Uterus (tissue), 4 donors: ENCODE measurements at places on chromosomes 13 and 19. TPM values are rescaled to one million over a fixed set of nuclear protein-coding genes. Genes with fewer than 3 reads are reported as not detected.

Gene ELSPBP1
- not detected for total RNA-seq

Gene PLIN4
- 7.9 TPM for total RNA-seq

Gene C1QTNF9B
- not detected for total RNA-seq

Gene CYP2A7
- not detected for total RNA-seq

Gene KLK5
- not detected for total RNA-seq

Gene ZNF823
- total RNA-seq = 24.1 TPM

Gene ZNF324B
- total RNA-seq = 17.5 TPM

Gene CGB1
- total RNA-seq = not detected

Gene ZNF135
- total RNA-seq = 18.6 TPM

Gene MCEMP1
- total RNA-seq = not detected

Gene LRG1
- total RNA-seq = not detected

Gene CEACAM1
- total RNA-seq = 12.2 TPM

Gene ATP8B3
- not detected for total RNA-seq

Gene CDC37
- 99.6 TPM for total RNA-seq

Gene ZNF837
- not detected for total RNA-seq

Gene ERICH6B
- total RNA-seq = not detected

Gene MUC16
- total RNA-seq = 1.4 TPM

Gene WASF3
- 14.7 TPM for total RNA-seq

DNA sequence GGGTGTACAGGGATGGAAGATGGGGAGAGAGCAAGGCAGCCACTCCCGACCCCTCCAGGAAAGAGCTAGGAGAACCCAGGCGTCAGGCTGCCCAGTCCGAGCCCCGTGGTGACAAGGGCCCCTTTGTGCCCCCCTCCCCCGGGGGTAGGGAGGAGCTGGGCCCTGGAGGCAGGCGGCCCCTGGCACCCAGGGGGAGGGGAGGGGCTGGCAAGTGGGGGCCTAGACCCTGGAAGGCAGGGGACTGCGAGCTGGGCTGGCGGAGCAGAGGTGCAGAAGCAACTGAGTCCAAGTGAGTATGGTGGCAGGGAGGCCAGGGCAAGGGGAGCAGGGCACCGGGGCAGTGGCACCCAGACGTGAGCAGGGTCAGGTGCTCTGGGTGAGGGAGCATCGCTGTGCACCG lies at the start of gene MAG:
Gene MAG, plus strand, starts transcription at position 246 of the 400 bp plus-strand sequence. CDS start 3,248 bp downstream, outside the sequence.
- no peak for DNase-seq

- DNase-seq = no peak
Observed at GRCh38 chr19:18501351-18501750, 20.5 kb downstream of the ELL start.

DNA sequence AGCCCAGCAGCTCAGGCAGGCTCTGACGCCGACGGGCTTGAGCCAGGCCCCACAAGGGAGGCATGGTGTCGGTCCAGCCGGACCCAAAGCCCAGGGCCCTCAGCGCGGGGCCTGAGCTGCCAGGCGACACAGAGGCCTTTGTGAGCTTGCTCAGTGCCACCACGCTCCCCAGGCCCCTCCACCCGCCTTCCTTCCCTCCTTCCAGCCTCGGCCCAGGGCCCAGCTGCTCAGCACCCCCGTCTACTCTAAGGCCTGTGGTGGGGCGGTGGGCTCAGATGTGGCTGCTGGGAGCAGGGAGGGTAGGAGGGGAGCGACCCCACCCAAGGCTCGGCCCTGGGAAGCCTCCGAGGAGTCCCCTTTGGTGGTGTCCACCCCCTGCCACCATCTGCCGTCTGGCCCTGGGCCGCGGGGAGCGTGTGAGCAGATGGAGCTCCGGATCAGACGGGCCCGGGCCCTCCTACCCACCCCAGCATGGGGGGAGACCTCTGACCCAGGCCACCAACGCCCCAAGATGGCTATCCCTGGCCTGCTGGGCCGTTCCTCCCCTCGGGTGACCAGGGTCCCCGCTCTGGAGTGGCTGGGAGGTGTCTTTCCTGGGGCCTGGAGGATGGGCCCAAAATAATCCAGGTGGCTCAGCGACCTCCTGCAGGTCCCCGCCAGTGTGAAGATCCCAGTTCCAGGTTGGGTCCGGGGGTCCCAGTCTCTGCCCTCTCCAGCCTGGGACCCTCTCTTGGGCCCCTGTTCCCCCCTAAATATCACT lies 7.8 kb downstream of the ZBTB7A start:
- DNase-seq = no peak

DNA sequence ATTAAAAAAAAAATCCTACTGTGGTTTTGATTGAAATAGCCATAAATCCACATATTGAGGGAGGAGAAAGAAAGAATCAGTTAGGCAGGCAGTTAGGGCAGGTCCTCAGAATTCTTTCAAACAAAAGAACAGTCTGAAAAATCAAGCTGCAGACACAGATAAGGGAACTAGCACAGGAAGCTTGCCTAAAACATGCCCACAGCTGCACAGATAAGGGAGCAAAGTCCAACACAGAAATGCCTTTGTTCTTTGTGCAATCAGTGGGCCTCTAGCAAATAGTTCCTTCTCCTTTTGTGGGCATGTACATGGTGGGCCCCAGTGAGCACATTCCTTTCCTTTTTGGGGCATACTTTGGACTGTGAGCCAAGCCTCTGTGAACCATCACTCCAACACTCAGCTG lies 42.7 kb downstream of the UTP14C start:
- DNase-seq = no peak

DNA sequence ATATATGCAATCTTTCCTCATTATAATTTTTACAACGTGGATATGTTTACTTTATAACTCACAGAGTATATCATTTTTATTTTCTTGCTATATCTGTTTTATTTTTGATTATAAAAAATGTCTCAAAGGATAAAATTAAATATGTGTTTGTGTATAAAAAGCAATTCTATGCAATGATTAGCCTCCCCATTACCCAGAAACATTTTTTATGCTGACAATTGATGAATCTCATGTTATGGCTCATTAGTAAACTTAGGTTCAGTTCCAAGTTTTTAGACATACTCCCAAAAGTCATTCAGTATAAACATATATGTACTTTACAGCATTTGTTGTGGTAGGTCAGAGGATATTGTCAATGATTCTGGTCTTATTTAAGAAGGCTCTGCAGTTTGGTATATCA lies 540.1 kb upstream of the SPRY2 start:
- no peak for DNase-seq

DNA sequence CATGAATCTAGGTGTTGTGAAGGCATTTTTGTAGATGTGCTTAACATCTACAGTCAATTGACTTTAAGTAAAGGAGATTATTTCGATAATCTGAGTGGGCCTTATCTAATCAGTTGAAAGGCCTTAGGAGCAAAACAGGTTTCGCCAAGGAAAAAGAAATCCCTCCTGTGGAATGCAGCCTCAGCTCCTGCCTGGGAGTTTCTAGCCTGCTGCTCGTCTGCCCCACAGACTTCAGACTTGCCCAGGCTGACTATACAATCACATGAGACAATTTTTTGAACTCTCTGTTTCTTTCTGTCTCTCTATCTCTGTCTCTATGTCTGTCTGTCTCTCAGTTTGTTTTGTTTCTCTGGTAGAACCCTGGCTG lies 312.5 kb downstream of the OLFM4 start:
- DNase-seq = no peak

GRCh38 chr13:98997011-98997730 lies 19.3 kb upstream of the DOCK9 start:
- DNase-seq = no peak

DNA sequence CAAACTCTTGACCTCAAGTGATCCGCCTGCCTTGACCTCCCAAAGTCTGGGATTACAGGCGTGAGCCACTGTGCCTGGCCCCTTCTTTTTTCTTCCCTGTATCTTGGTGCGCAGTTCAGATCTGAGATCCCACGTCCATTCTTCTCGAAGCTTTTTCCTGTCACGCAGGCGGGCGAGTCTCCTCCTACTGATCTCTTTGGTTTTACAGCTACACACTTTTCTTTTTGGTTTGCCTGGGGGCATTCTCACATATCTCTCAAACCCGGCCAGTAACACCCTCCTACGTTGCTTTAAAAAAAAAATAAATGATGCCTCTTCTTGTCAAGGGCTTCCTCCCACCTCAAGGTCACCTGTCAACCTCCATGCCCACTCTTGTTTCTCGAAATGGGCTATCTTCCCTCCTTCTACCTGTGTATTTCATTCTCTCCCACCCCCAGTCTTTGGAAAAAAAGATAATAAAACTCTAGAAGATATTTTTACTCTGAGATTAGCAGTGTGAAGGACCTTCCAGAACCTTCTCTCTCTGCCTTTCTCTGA lies 12.1 kb downstream of the TMPRSS9 start:
- DNase-seq = no peak

GRCh38 chr19:17505223-17505622 lies 6.2 kb upstream of the PGLS start:
- DNase-seq = no peak

DNA sequence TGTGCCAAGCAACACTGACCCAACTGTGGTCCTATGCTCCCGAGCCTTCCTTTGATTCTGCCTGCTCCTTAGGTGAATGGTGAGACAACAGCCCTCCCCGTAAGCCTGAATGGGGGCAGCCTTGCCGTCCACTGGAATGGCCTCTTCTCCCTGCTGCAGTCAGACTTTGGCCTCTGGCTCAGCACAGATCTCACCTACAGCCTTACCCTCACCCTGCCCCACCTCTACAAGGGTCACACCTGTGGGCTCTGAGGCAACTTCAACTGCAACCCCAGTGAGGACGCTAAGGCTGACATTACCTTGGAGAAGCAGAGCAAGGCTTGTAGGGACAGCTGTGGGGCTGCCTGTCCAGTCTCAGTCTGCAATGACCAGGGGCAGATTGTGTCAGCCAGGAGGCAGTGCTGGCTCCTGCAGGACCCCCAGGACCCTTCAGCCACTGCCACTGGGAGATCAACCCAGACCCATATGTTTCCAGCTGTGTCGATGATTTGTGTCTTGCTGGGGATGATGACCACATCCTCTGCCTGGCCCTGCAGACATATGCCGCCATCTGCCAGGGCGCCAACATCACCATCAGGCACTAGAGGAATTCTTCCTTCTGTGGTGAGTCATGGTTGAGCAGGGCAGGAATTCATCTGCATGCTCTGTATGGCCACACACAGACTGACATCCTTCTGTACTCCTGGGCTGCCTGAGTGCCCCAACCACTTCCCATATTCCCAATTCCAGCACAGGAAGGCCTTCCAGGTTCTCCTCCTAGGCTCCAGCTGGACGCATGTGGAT lies 27.3 kb upstream of the FXYD3 start:
- no peak for DNase-seq

- no peak for DNase-seq
Observed at GRCh38 chr19:17687141-17687856, 855 bp downstream of the UNC13A start.

DNA sequence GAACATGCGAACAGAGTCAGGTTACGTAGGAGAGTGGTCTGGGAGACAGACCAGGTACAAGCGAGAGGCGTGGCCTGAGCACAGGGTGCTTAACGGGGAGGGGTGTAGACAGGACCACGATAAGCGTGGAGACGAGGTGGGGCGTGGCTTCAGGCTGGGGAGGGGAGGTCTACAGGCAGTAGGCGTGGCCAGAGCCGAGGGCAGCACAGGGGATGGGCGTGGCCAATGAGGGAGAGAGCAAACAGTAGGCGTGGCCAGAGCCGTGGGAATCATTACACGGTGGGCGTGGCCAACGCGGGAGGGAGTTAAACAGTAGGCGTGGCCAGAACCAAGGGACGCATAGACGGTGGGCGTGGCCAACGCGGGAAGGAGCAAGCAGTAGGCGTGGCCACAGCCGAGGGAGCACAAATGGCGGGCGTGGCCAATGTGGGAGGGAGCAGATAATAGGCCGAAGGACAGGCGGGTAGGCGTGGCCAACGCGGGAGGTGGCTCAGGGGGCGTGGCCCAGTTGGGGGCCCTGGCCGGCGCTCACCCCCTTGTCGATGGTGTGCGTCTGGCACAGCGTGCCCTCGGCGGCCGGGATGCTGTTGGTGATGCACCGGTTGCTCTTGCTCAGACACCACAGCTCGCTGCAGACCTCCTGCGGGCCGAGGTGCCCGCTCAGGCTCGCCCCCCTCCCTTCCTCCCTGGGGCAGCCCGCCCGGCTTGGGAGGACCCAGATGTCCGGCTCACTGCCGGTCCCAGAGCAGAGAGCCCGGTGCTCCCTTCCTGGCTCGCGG lies 15.2 kb upstream of the MYO1F start:
- DNase-seq = peak; percentile 99

DNA sequence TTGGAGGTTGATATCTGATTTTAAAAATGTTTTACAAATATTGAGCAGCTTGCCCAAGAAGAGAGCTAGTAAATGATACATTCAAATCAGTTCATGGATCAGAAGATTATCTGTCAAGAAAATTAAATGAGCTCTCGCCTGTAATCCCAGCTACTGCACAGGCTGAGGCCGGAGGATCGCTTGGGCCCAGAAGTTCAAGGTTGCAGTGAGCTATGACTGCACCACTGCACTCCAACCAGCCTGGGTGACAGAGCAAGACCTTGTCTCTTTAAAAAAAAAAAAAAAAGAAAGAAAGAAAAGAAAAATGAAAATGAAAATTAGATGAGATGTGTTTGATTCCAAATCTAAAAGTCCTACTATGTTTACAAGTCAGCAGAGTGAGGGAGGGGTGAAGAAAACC lies 2.4 kb downstream of the SPART start:
- no peak for DNase-seq

DNA sequence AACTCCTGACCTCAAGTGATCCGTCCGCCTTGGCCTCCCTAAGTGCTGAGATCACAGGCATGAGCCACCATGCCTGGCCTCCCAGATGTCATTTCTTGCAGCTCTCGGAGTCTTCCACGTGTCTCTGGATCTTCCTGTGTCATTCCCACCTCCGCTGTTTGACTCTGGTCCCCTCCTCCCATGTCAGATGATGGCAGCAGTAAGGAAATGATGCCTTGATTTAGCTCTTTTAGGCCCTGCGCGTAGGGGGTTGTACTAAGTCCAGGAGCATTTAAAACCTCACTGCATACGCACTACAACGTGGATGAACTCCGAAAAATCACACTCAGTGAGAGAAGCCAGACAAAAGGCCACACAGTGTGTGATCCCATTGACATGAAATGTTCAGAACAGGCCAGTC lies 113.1 kb downstream of the GNG7 start:
- no peak for DNase-seq

- DNase-seq = no peak
Observed at GRCh38 chr19:56351208-56351607, 36.6 kb upstream of the ZSCAN5A start.

DNA sequence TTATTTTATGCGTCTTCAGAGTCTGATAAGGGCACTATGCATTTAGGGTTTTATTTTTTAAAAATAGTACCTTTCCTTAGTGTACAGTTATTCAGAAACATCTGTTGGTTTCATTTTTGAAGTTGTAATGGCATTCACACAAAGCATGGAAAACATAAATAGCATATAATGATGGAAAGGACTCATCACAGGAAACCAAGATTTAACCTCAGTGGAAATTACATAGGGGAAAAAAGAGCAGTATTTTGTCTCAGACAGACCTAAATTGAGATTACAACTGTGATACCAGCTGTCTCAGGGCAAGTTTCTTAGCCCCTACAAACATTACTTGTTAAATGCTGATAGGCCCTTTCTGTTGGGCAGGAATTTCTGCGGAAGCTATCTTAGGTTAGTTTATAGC lies 57.2 kb downstream of the NHLRC3 start:
- no peak for DNase-seq

DNA sequence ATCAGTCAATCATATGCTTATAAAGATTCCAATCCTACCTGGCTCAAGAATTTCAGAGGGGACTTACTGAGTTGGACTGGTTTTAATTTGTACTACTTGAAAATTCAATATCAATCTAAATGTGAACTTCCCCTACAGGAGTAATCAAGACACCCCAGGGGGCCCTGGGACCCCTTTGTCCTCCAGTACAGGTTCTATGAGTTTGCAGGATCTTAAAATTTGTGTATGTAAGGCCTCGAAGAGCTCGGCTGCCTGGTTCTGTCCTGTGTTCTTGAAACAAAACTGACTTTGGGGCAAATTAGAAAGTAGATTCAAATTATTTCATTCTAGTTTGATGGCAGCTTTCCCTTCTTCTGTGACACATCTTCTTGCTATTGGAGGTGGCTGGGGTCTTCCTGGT lies 261.3 kb downstream of the KCNRG start:
- no peak for DNase-seq
